Activated CD8-positive, alpha-beta T cell treated with anti-CD3 and anti-CD28 coated beads for 36 hours (primary cell): ENCODE measurements at places on chromosomes 6 and 20.

DNA sequence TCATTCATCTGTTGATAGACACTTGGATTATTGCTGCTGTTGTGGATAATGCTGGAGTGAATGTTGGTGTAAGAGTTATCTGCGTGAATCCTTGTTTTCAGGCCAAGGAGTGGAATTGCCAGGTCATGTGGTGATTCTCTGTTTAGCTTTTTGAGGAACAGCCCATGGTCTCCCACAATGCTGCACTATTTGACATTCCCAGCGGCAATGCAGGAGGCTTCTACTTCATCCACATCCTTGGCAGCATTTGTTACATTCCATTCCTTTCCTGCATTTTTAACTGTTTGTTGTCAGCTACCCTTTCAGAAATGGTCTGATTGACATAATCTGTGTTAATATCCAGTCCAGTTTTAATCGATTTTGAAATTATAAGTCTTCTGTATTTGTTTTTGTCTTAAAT lies 51.7 kb upstream of the CLDN20 start:
- no peak for DNase-seq

- no peak for DNase-seq
Observed at GRCh38 chr6:169247419-169247818, 6.2 kb downstream of the THBS2 start.

GRCh38 chr6:35044145-35044745 lies 96.9 kb downstream of the TCP11 start:
- no peak for DNase-seq

GRCh38 chr6:143872201-143872600 lies 7.9 kb downstream of the ZC2HC1B start:
- DNase-seq: peak; percentile 6

DNA sequence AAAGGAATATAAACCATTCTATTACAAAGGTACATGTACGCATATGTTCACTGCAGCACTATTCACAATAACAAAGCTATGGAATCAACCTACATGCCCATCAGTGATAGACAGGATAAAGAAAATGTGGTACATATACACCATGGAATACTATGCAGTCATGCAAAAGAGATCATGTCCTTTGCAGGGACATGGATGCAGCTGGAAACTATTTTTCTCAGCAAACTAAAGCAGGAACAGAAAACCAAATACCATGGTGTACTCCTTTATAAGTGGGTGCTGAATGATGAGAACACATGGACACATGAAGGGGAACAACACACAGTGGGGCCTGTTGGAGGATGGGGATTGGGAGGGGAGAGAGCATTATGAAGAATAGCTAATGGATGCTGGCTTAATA lies 104.6 kb upstream of the CENPW start:
- no peak for DNase-seq

- DNase-seq: no peak
Observed at GRCh38 chr6:115899730-115900282, 160.9 kb downstream of the FRK start.

DNA sequence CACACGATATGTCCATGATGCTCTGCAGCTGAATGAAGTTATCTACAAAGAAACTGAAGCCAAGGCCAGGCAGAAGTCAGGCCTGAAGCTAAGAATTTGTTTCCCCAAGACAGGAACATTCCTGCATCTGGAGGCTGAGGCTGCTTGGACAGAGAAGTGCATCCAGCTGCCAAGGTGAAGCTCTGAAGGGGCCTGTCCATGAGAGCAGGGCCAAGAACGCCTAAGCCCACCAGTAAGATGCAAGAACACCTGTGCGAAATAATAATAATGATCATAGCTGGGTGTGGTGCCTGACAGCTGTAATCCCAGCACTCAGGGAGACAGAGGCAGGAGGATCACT lies 37.7 kb upstream of the B4GALT5 start:
- no peak for DNase-seq

- no peak for DNase-seq
Observed at GRCh38 chr6:157865249-157865648, 42.2 kb downstream of the SNX9 start.
